ENCODE measurements at places on chromosomes 16 and 17.

- no peak for DNase-seq
These were observed 40.3 kb upstream of the SREBF1 start for GRCh38 chr17:17876959-17877528.

DNA sequence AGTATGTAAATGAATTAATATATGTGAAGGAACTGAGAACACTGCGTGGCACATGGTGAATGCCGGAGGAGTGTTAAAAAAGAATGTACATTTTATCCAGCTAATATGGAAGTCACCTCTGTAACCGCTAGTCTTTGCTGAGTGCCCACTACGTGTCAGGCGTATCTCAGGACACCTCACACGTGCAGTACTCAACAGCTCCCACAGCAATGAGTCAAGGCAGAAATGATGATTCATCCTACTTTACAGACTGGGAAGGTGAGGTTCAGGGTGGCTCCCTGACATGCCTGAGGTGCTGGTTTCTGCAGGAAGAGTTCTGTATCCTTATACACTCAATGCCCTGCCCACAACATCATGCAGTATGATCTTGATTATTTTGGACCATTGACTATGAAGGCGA, 487.0 kb downstream of the HAPSTR1 start:
- DNase-seq: no peak

- no peak for DNase-seq
These were observed 38.8 kb downstream of the HEATR6 start for GRCh38 chr17:60039847-60040442.

DNA sequence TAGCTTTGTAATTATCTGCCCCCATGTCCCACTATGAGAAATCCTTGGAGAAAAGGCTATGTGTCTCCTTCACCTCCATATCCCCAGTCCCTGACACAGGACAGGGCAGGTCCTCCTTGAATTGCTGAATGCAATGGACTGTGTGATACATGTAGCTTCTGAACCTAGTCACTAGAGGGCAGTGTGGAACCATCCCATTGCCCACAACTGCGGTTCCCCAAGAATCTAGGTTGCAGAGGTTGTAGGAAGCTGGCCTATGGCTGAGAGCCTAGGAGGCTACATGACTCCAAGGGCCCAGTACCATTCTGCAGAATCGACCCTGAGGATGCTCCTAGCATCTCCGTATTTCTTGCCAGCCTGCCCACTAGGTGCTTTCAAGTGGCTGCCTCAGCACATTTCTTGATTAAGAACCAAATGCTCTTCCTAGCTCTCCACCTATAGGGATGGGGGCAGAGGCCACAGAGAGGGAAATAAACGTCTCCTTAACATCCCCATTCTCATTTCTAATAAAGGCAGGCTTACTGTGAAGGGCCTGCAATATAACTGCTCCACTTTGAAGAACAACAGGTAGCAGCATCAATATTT, 394.0 kb downstream of the CA10 start:
- DNase-seq: no peak

GRCh38 chr17:47816111-47816735, 5.4 kb downstream of the OSBPL7 start:
- no peak for DNase-seq

- DNase-seq: peak; percentile 48
These were observed 18.4 kb downstream of the LDHD start for GRCh38 chr16:75097941-75098901.

DNA sequence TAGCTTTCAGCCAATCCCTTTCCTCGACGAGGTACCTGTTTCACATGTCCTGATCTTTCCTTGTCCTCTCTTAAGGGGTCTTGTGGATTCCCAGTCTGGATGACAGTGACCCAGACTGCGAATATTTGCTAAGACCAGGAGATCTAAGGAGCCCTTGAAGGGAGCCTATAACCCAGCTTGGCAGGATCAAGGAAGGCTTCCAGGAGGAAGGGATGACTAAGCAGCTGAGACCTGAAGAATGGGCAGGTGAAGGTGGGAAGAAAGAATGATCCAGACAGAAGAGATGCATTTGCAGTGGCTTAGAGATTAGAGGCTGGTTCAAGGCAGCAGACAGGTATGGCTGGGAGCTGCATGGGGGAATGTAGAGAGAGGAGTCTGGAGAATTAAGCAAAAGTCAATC, 1.9 kb upstream of the PDK2 start:
- no peak for DNase-seq

- no peak for DNase-seq
These were observed 112.0 kb upstream of the METRNL start for GRCh38 chr17:82967268-82968032.

GRCh38 chr16:85948138-85948509, 49.2 kb downstream of the IRF8 start:
- no peak for DNase-seq

GRCh38 chr17:67221062-67221998, 23.7 kb downstream of the HELZ start:
- no peak for DNase-seq

DNA sequence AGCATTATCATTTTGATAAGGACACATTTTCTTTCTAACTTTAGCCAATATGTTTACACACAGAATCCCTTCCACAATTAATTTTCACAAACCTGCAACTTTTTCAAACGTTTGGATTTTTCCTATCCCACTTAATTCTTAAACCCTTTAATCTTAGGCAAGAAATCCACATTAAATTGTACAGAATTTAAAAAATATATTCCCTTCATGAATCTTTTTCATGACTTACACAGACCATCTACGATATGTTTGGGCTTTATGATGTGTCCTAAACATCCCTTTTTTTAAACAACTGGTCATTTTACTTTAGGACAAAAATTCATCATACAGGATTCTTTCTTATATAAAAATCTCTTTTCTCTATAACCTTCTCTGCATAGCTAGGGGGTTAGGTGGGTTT, 241.5 kb upstream of the CNTNAP4 start:
- no peak for DNase-seq

GRCh38 chr16:50390914-50391716, 22.3 kb upstream of the BRD7 start:
- no peak for DNase-seq

DNA sequence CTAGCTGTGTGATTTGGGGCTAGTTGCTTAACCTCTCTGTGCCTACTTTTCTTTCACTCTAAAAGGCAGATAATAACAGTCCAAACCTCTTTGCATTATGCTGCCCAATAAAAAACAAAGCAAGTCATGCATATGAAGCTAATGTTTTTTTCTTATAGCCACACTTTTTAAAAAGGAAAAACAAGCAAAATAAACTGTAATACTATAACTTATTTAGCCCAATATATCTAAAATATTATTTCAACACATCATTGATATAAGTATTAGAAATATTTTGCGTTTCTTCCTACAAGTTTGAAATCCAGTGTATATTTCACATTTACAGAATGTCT, 22.4 kb downstream of the ANKRD40 start:
- DNase-seq: no peak

DNA sequence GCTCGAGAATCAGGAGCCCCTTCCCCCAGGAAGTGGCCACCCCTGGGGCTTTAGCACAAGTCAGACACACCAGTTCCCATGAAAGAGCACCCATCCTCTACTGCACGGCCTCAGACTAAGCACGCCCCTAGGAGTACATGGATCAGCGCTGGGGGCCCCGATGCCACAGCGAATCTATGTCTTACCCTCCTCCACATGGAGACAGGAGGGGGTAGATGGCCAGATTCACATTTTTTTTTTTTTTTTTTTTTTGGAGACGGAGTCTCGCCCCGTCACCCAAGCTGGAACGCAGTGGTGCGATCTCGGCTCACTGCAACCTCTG, 3.2 kb upstream of the EXOSC6 start:
- no peak for DNase-seq

DNA sequence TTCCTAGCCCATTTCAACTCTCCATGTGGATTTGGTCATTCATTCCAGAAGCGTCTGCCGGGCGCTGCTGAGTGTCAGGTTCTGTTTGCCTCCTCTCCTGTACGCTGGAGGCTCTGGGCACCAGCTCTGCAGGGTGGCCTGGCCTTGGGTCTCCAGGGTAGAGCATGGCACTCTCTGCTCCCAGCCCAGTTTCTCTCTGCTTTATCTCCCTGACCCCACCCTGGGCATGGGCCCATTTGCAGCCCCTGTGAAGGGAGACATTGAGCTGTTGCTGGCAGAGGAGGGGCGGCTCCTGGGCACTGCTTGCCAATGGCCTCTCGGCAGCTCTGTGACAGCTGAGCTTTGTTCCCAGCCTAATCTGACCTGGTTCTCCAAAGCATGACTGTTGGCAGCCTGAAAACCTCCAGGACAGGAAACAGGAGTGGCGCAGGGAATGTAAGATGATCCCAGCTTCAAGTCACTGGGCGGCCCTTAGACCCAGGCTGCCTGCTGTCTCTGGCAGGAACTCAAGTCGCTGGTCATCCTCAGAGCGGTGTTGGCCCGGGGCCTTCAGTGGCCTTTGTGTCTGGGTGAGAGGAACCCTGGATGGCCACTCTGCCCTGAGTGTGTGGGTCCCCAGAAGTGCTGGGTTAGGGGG, 146.8 kb downstream of the SEC14L1 start:
- DNase-seq: no peak

DNA sequence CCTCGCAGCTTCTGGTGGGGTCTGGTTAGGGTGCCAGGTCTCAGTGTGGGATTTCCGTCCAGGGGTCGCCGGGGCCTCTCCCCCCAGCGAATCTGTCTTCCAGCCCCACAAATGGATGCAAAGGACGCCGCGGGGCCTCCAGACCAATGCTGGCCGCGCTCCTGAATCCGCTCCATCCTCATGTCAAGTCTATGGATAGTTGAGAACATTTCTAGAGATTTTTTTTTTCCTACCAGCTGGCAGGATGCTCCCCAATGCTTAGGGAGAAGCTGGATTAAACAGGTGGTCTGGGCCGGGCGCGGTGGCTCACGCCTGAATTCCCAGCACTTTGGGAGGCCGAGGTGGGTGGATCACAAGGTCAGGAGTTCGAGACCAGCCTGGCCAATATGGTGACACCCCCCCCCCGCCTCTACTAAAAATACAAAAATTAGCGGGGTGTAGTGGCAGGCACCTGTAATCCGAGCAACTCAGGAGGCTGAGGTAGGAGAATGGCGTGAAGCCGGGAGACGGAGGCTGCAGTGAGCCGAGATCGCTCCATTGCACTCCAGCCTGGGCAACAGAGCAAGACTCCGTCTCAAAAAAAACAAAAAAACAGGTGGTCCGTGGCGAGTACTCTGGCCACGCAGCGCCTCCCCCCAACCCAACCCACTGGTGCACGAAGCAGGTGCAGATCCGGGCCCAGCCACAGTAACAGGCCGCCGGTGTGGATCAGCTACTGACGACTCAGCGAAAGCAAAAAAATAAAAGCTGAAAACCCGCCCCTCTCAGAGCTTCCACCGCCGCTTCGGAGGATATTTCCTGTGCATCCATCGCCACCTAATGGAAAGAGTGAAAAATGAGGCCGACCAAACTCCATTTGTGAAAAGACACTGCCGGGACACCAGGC, 1.1 kb upstream of the NXN start:
- peak; percentile 67 for DNase-seq

- DNase-seq: no peak
These were observed 1.3 kb downstream of the PFN1 start for GRCh38 chr17:4947010-4947410.

- DNase-seq: peak; percentile 41
These were observed 2.7 kb downstream of the CENPX start for GRCh38 chr17:82019690-82020571.

DNA sequence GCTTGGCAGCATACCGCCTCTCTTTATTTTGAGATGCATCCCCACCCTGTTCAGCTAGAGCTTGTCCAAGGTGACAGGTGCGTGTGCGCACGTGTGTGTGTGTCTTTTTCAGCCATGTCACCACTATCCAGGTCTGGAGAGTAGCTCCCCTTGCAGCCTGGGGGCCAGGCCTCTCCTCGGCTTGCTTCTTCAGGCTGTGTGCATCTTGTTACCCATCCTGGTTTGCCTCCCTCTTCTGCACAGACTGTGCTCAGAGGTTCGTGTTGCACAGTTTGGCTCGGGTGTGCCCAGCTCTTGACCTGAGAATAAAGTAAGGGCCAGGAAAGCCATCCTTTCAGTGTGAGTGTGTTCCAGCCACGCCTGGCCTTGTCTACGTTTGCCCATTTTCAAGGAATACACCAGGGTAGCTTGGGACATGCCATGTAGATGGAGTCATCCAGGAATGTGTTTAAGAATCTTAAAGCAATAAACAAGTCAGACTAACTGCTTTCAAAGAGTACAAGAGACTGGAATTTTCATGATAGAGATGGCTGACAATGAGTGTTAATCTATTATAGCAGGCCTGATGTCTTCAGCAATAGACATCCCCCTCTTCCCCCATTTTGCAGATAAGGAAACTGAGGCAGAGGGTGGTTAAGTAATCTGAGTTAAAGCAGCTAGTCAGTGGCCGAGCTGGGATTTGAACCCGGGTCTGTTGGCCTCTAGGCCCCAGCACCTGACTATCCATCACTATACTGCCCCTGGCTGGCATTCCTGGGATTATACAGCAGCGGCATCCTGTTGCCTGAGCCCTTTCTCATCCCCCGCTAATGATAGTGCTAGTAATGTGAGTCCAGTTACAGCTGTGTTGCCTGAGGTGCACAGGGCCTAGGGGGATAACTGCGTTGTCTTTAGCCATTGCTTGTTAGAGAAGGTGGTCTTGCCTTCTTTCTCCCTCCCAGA, 77.9 kb downstream of the KSR1 start:
- DNase-seq: no peak

DNA sequence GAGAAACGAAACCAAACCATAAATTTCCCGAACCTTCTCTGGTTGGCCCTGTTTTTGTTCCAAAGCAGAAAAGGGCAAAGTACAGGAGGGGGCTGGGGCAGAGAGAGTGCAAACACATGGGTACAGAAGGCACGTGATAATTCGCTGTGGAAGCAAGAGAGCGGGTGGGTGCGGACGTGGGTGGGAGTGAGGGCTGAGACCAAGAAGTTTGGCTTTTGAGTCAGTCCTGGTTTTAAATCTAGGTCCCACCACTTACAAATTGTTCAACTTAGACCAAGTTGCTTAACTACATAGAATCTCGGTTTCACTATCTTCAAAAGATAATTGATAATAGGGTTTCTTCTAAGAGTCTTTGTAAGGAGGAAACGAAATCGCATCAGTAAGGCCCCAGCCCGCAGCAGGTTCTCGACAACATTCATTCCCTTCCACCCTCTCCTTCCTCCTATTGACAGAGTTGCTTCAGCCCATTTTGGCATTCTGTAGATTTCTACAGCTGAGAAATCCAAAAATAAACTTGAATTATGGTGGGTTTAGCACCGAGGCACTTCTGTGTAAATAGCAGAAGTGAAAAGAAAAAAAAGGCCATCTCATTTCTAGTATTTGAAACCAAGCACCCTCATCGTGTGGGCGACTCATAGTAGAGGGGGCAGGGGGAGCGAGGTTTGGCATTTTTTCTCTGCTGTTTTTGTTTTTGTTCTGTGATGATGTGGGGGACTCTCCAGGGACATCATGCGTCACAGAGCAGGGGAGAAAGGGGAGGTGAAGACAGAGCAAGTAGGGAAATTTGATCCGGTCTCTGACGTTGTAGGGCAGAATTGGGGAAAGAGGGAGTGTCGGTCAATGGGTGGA, 33.6 kb upstream of the CCR7 start:
- no peak for DNase-seq

- peak; percentile 17 for DNase-seq
These were observed 14.6 kb upstream of the CD79B start for GRCh38 chr17:63946440-63947363.
